CD8-positive, alpha-beta T cell (primary cell): ENCODE measurements at places on chromosomes 11 and 22.
A peak's percentile ranks its signal among the peaks of the same experiment; 100 is the strongest.

GRCh38 chr11:69114811-69115523, 40.8 kb upstream of the SMIM38 start:
- no peak for DNase-seq

- DNase-seq, result no peak
These were observed 23.5 kb downstream of the TBRG1 start for GRCh38 chr11:124646148-124646547.

- no peak for DNase-seq
These were observed 47.2 kb downstream of the PIWIL3 start for GRCh38 chr22:24727218-24727851.

DNA sequence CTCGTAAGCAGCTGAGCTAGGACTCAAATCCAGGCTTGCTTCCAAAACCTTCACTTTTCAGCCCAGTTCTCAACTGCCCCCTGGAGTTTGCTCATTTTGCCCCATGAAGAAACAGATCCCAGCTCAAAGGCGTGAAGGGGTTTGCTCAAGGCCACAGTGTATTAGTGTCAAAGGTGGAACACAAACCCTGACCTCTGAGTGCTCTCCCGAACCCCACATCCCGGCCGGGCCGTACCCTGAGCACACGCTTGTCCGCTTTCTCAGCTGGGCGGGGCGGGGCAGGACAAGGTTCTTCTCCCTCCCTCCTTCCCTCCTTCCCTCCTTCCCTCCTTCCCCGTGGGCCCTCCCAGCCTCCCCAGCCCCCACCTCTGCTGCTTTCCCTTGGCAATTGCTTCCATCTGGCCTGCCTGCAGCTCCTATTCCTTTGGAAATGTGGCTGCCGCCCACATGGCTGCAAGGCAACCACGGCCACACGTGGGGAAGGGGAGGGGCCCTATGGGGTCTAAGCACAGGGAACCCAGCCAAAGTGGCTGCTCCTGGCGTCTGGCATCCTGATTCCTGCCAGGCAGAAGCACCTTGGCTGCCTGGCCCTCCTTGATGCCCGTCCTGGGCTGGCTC, 4.1 kb downstream of the ST3GAL4 start:
- DNase-seq, result no peak

GRCh38 chr22:46233231-46233630, 16.9 kb downstream of the CDPF1 start:
- DNase-seq, result no peak

DNA sequence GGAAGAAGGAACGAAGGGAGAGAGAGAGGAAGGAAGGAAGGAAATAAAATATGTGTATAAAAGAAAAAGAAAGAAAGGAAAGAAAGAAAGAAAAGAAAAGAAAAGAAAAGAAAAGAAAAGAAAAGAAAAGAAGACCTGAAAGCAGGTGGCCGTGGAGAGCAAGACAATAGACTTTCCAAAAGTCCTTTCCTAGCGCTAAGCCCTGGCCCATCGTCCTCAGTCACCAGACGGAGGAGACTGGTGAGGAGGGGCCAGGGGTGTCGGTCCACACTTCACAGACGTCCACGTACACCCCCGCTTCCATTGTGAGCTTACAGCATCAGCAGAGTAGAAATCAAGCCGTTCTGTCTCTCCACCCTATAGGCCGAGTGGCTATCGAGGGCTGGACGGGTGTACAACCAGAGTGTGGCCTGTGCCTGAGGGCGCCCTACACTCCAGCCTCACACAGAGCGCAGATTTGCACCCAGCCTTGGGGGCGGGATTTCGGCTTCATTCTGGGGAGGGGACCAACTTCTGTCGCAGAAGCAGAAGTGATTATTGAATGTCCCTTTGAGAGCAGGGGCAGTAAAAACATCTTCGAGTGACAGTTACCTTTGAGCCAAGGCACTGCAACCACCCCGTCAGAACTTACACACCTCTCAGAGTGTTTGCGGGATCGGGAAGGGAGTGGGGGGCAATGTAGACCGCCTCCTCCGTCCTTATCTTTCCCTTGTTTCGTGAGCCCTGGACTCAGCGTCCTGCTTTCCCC, 2.0 kb upstream of the BSX start:
- DNase-seq, result no peak

DNA sequence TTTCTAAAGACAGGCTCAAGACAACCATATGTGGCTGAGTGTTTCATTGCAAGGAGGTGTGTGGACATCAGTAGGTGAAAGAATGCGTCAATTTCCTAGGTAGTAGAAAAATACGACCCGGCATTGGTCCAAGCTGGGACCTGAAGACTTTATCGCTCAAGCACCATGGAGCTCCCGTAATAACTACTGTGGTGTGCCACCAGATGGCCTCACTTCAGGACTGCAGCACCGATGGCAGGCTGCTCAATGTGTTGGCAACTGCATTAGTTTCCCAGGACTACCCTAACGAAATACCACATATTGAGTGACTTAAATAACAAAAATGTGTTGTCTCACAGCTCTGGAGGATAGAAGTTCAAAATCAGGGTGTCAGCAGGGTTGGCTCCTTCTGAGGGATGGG, 72.4 kb upstream of the FAT3 start:
- no peak for DNase-seq

DNA sequence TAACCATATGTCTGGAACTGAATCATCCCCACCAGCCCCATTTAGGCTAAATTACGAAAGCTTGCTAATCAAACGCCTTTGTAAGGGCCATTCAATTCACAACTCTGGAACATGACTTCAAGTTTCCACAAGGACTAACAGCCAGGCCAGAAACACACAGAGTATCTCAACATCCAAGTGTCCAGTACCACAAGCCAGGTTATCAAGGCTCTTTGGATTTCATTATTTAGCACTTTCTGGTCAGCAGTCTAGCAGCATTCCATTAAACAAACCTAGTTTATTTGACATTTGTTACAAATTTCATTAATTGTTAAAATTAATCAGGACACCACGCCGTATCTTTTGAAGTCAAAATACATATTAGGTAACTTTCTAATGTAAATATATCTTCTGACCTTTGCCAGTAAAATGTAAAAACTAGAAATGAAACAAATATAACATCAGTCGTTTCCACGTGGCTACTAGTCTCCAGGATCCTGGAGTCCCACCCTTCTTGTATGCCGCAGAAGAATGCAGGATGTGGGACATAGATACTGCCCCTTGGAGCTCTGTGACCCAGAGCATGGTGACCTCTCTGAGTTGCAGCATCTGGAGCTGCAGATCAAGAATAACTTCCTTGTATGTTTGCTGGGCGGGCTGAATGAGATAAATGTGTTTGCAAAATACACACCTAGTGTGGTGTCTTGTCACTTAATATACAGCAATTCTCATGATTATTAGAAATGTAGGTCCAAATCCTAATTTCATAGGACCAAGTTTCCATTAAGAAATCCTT, 64.7 kb downstream of the MPPED2 start:
- DNase-seq, result no peak

DNA sequence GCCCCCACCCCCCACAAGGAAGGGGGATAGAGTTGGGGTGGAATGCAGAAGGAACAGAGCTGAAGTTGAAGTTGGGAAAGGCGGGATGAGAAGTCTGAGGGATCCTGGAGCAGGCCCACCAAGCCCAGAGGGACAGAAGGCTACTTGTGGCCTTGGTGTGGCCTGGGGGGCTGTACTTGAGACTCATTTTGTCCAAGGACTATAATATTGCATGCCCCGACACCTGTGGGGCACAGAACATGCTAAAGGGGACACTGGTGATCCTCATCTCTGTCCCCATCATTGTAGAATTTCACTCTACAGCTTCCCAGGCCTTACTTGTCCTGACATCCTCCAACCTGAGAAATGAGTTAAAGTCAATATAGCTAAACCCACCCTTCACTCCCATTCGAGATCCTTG, 1.3 kb downstream of the ESAM start:
- no peak for DNase-seq

- DNase-seq, result no peak
These were observed 3.3 kb downstream of the BRD1 start for GRCh38 chr22:49824185-49824925.

DNA sequence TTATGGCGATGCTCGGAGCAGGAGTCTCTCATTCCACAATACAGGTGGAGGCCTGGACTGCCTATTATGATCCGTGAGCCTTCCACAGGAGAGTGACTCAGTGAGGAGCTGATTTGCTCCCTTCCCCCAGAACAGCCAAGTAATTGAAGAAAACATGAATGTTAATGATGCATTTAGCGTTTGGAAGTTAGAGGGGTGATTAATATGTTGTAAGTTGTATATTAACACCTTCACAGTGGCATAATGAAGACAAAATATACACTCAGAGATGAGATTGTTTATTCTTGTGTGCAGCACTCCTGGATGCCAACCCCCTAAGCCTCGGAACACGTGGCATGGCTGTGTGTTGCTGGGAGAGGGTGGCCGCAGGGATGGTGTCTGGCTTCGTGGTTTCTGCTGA, 98.6 kb downstream of the GRIK4 start:
- DNase-seq, result no peak

- no peak for DNase-seq
These were observed 60.6 kb upstream of the RASD2 start for GRCh38 chr22:35479985-35480550.

DNA sequence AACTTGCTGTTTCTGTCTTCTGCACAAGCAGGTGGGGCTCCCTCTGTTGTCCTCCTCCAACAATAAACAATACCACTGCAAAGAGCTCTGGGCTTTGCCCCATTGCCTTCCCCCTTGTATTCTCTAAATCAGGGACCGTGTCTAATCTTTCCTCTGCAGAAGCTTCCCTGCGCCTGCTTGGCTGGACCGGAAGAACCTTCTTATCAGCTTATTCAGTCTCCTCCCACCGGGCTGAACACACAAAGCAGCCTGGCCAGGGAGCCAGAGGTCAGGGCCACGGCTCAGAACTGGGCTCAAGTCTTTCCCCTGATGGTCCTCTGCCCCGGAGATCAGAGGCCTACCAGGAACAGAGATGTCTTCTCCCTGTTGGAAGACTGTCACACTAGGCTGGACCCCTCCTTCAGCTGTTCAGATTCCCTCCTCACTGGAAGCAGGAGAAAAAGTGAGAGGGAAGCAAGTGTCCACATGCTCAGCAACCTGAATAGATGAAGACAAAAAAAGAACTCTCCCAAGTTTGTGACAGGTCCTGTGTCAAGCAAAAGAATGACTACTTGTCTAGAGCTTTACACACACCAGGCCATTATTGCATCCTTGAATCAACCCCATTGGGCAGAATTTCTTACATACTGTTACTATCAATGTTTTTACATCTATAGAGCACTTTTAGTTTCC, 63.7 kb downstream of the RAB30 start:
- DNase-seq, result no peak

GRCh38 chr11:128627666-128628324, 40.4 kb upstream of the ETS1 start:
- DNase-seq, result peak; percentile 52

DNA sequence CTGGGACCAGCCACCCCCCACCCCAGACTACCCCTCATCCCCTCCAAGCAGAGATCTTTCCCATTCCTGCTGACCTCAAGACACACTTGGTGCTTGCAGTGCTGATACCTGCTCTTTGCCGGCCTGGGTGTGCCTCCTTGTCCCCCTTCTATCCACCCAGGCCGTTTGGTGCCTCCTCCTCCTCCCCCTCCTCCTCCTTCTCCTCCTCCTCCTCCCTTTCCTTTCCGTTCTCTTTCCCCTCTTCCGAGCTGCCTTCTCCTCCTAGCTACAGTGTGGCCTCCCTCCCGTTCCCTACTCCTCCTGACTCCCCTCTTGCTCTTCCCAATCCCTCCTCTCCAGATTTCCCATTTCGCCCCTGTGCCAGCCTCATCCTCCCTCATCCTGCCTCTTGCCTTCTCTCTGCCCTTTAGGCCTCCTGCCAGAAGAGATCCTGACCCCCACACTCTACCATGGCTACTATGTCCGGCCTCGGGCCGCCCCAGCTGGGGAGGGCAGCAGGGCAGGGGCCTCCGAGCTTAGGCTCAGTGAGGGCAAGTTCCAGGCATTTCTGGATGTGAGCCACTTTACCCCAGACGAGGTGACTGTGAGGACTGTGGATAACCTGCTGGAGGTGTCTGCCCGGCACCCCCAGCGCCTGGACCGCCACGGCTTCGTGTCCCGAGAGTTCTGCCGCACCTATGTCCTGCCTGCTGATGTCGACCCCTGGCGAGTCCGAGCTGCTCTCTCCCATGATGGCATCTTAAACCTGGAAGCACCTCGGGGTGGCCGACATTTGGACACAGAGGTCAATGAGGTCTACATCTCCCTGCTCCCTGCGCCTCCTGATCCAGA, 712 bp downstream of the HSPB2 start:
- no peak for DNase-seq

- DNase-seq, result no peak
These were observed 140.4 kb upstream of the ARHGAP42 start for GRCh38 chr11:100546714-100547113.

- no peak for DNase-seq
These were observed 617.2 kb upstream of the CHORDC1 start for GRCh38 chr11:90840071-90840470.

DNA sequence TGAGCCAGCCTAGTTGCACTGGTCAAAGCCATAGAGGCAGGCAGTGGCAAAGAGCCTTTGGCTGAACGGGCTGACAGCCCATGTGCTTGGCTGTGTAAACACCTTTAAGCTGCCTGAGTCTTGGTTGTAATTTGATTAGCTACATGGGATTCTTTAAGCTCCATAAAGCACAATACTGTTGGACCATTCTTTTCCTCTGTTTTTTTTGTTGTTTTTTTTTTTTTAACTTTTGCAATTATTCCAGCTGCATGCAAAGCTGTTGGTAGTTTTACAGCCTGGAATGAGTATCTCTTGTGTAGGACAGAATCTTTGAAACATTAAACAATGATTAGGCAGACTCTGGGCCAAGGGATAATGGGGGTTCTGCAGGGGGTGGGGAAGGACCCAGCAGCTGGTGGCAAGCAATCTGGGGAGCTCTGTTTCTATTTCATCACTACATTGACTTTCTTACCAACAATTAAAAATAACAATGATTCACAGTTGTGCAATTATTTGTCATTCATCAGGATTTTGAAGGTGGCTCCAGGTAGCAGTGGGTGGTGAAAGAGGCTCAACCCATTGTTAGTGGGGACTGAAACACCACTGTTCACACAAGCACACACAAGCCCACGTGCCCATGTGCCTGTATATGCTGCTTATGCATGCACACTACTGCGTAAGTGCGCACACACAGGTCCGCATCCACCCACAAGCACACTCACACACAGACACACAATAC, 69.5 kb upstream of the CSNK2A3 start:
- no peak for DNase-seq

DNA sequence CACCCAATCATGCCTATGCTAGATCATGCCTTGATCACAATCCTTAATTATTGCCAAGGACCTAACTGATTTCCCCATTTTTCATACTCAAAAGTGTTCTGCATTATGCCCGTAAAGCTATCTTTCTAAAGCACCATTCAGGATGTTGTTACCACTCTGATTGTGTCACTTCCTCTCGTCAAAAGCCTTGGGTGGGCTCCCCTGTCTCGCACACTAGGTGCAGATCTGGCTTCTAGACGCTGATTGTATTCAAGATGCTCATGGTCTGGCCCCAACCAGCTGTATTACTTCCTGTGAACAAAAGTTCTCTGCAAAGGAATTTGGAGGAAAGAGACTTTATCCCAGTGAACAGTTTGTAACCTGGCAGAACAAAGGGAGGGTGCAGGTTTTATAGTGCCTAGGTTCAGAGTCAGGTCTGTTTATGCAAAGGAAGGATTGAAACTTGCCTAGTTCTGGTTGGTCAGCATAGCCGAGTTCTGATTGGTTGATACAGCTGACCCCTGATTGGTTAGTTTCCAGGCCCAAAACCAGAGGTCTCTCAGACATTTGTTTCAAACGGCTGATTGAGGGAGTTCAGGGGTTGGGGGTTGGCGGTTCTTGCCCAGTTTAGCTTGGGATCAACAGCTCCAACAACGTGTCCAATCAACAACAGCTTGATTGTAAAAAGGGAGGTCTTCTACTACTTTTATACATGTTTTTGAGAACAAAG, 25.4 kb downstream of the ATG13 start:
- DNase-seq, result no peak

GRCh38 chr11:112884012-112884767, 77.0 kb upstream of the NCAM1 start:
- no peak for DNase-seq
